CD4-positive, alpha-beta T cell treated with Interleukin-12 subunit alpha and Interleukin-12 subunit beta, for 1 hour (primary cell): ENCODE measurements at places on chromosomes 6 and 20.

DNA sequence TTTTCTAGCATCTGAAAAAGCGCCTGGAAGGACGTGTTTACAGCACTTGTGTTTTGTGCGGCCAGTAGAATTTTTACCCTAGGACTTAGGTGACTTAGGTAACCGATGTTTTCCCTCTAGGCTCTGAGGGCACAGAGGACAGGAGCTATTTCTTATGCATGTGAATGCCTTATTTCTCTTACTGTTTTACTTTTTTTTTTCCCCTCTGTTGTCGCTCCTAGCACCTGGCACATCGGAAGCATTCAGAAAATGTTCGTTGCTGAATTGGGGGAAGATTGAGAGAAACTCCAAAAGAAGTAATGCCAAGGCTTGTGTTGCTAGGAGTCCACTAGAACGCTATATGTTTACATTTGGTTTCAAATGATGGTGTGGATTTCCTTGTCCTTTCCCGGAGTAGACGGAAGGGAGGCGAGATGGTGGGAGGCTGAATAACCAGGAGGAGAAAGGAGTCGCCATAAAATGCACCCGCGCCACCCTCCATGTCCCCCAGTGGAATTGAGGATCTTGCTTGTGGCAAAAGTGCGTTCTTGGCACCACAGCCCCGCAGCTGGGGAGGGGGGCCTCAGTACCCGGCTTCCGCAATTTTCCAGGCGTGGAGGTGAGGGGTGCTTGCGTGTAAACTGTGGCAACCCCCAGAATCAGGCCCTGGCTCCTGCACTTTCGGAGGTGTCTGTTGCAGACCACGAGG, 6.9 kb downstream of the OLIG3 start:
- no peak for DNase-seq

- DNase-seq: no peak
Measured at GRCh38 chr6:89482126-89482525, 49.2 kb downstream of the ANKRD6 start.

DNA sequence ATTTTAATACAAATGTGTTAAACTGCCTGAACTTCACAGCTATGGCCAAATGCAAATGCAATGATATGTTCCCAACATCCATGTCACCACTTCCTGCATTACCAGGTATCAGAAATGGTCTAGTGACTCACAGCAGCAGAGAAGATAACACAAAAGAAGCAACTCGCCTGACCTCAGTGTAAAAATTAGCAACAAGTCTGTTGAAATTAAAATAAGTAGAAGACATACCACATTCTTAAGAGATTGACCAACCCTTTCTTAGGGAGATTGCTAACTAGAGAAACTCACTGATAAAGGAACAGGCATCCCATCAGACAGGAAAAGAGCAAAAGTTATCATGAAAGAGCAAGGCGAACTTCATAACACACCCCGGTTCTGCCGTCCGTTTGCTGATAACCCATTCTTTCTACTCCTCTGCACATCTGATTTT, 45.1 kb downstream of the RNASET2 start:
- no peak for DNase-seq

GRCh38 chr6:33976437-33977360, 169.2 kb downstream of the GRM4 start:
- DNase-seq: no peak

DNA sequence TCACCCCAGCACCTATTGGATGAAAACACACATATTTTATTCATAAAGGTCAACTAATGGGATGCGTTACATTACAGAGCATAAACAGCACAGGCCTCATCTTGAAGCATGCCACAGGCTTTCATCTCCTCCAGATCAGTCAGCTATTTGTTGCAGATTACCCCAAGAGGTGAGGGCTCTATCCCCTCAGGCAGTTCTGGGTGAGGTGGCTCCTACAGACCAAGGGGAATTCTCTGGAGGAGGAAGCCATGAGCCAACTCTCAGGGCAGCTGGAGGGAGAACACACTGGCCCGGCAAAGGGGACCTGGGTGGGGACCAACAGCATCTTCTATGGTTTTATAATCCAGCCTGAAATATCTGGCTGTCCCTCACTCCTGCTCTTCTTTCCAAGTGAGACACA, 126.4 kb upstream of the BTBD3 start:
- DNase-seq: no peak

DNA sequence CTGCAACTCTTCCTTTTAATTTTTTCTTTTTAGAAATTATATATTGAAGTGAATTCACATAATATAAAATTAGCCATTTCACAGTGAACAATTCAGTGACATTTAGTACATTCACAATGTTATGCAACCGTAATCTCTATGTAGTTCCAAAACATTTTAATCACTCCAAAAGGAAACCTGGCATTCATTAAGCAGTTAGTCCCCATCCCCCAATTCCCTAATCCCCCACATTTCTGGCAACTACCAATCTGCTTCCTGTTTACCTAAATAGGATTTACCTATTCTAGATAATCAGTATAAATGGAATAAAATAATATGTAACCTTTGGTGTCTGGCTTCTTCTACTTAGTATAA, 8.5 kb upstream of the DDX27 start:
- DNase-seq: no peak

- no peak for DNase-seq
Measured at GRCh38 chr6:40693768-40694167, 106.6 kb upstream of the LRFN2 start.

DNA sequence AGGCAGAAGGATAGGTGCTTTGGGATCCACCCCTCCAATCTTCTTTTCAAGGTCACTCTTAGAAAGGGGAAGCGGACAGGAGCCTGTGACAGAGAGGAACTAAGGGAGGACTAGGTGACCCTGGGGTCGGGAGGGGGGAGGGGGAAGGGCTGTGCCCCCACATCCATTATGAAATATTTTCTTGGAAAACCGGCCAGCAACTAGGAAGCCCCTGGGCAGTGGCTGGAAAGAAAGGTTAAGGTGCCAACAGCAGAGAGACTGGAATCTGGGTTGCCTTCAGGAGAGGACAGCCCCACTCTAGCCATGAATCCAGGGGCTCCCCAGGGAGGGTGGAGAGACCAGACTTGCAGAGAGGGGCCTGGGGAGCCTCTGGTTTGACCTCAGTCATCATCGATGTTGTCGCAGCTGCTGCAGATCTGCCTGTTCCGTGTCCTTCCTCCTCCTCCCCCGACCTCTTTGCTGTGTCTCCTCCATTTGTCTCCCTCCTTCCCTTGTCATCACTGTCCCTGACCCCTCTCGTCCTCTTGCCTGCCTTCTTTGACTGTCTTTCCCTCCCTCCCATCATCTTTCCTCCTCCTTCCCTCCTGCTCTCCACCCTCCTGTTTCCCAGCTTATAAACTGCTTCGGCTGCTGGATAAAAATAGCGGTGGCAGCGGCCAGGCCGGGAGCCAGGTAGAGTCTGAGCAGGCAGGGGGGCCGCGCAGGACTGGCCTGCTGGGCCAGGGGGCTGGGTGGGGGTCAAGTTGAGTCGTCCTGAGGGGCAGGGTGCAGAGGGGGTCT, 3.2 kb downstream of the SLC29A1 start:
- no peak for DNase-seq

DNA sequence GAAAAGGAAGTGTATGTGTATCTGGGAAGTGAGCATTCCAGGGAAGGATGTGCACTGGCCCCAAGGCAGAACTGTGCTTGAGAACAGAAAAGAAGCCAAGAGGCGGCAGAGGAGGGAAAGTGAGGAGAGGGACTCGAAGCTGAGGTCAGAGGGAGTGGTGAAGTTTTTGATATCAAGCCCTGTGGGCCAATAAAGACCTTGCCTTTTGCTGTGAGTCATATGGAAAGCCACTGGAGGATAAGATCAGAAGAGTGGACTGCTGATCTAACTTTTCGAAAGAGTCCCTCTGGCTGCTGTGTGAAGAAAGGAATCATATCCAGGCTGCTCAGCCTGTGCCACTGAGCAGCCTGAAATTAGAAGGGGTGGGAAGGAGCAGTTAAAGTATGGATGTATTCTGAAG, 99.4 kb downstream of the EYA4 start:
- DNase-seq: no peak

DNA sequence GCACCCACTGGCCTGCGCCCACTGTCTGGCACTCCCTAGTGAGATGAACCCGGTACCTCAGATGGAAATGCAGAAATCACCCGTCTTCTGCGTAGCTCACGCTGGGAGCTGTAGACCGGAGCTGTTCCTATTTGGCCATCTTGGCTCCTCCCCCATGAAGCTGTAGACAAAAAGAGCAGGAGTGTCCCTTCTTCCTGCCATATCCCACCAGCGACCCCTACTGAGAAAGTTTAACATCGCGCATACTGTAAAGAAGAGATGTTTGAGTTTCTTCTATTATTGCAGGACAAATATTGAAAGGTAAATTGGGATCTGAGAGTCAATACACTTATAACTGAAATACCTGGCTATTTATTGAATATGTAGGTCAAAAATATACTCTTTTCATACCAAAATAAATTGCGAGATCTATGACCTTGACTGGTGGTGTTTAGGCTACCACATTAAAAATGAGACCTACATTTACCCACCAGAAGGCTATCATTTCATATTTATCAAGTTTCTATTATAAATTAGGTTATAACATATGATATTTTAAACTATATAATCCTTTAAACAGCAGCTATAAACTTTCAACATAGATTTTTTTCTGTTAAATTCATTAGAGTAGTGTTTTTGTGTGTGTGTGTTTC, 586.3 kb downstream of the HTR1B start:
- no peak for DNase-seq

DNA sequence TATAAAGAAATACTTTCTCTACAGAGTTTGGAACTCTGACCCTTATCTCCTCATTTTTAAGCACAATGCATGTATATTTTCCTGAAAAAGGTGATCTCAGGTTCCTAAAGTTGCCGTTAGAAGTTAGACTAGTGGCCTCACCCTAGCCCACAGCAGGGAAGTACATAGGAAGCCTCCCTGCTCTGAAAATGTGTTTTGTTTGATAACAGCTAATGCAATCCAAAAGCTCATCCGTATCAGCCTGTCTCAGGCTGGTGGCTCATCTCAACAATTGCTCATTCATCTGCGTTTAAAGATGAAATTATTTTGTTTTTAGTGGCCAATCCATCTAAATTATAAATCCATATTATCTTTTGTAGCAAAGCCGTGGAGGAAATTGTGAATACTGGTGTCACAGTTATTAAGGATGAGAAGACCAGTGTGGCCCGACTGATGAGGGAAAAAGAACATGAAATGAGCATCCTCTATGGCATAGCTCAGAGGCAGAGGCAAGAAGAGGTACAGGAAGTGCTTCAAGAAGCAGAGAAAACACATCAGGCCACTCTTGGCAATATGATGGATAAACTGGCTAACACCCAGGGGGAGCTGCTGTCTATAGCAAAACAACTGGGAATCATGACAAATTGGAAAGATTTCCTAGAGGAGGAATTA, 20.1 kb downstream of the C6orf163 start:
- no peak for DNase-seq

DNA sequence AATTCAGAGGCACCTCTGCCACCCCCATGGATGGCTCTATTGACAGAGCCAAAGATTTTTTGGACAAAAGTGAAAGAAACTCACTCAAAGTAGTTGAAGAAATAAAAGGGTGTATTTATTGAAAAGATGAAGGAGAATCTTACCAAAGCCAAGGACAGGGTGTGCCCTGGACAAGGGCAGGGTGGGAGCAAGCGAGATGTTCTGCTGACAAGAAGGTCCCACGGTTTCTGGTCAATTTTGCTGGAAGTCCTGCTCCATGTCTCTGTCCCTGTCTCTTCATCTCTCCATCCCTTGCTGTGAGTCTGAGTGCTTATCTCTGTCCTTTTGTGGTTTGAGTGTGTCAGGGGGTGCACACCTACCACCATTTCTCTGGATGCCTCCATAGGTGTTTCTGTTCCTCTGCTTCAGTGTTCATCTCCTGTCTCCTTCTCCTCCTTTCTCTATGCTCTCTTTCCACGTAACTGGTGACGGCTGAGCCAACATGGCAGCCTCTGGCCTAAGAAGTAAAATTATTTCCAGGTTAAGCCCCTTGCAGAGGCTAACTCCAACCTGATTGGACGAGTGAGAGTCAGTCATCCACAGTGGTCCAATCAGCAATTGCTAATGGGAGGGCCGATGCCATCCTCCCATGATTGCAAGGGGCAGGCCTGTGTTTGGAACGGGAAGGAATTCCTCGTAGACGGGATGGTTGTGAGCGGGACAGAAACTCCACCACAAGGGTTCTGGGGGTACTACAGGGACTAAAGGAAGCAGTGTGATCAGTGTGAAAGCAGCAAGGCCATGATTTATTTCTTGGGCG, 502.1 kb upstream of the CDH4 start:
- no peak for DNase-seq

- no peak for DNase-seq
Measured at GRCh38 chr6:10521104-10521808, at the start of gene GCNT2. Gene GCNT2 (plus strand): TSS chr6:10521351. CDS start chr6:10528912, 7,561 bp downstream.

GRCh38 chr6:82385961-82386360, 22.3 kb downstream of the TPBG start:
- DNase-seq: no peak

DNA sequence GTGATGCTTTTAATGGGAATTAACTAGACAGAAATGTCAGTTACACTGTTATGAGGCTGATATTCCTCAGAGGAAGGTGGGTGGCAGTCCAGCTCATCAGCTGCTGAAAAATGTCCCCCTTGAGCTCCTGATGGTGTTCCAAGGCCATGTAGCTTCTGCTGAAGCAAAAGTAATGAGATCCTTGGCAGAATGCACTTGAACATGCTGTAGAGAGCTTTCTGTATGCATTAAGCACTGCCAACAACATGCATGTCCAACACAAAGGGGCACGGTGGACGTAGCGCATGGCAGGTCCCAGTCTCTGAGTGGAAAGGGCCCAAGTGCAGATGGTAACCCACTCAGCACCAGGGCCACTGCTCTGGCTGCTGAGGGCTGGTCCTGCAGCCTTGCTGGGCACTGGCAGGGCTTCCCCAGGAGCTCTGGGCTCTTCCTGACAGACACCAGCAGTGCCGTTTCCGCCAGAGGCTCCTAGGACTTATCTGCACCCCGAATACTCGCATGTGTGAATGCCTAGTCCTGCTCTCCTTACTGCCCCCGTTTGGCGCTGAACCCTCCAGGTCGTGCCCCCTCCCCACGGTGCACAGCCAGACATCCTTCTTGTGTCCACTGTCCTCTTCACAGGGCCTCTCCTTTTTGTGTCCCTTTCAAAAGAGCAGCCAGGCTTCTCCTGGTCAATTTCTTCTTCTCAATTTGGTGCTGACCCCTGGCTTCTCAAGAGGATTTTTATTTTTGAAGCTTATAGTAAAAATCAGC, 18.6 kb upstream of the SYNDIG1 start:
- no peak for DNase-seq

DNA sequence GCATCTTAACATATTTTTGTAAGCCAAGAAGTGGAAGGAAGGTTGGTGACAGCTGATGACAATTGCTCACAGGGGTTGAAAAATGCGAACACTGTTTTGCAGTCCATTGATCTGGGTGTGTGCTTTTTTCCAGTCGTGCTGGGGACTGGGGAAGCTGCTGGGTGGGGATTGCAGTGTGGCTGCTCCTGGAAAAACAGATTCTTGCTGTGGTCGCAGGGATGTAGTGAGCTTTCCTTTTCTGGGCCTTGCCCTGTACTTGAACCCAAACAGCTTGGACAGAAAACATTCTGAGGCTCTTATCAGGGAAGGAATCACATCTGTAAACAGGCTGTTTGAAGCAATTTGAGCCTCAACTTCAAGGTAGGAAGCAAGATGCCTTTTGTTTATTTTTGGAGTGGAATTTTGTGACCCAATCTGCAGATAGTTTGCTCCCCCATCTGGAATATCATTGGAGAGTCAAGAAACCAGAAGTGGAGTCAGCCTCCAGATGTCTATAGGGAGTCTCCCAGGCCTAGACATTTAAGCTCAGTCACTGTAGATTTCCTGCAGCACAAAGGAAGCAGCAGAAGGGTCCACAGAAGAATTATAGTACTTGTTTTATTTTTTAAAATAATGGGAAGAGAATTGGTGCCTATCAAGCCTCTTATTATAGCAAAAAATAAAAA, 279.2 kb upstream of the FERMT1 start:
- DNase-seq: no peak
